ENCODE measurements at places on chromosomes 13 and 19.
A peak's percentile ranks its signal among the peaks of the same experiment; 100 is the strongest.

- no peak for DNase-seq
Observed at GRCh38 chr13:91406619-91407018, 8.2 kb downstream of the GPC5 start.

GRCh38 chr13:22665506-22665905 is 515.3 kb upstream of the SGCG start:
- no peak for DNase-seq

DNA sequence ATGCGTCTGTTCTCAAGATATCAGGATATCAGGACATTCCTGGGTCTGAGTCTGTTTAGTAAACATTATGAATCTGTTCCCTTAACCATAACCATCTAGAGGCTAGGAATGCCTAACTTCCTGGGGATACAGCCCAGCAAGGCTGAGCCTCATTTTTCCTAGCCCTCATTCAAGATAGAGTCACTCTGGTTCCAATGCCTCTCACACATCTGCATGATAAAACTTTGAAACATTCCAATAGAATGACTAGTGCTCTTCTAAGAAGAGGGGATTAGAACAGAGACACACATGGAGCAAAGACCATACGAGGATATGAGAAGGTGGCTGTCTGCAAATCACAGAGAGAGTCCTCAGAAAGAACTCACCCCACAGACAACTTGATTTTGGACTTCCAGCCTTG is 20.6 kb upstream of the CABP5 start:
- no peak for DNase-seq

- no peak for DNase-seq
Observed at GRCh38 chr19:10752237-10752912, 34.5 kb downstream of the DNM2 start.

DNA sequence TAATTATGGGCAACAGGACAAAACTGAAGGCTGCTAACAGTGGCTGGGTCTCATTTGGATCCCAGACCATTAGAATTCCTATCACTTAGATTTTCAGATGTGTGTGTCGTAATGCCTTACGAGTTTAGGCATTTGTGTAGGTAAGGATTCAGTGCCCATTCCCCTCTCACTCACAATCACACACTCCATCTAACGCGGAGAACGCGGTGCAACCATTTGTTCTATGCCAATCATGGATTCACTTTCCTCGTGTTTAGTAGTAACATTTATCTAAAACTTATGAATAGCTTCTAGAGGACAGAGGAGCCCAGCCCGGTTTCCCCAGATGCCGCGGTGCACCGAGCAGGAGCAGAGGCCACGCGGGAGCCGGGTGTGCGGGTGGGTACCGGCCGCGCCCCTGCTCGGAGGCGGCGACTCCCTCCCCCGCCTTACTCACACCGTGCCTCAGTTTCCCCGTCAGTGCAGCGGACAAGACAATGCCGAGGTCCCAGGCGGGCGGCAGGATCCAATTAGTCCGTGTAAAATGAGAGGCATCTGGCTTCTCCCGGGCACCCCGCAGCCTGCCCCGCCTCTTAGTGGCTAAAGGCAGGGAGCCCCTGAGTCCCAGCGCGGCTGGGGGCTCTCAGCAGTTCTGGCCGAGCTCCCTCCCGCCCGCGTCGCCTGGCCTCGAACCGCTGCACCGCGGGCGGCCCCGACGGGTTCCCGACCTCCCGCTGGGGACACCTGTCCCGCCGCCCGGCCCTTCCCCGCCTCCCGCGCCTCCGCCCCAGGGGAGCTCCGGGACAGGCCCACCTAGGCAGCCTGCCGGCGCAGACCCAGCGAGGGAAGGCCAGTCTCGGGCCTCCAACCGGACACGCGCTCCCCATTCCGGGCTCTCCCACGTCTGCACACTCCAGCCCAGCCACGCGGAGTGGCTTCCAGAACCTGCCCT is 5.9 kb upstream of the C1QTNF9B start:
- no peak for DNase-seq

DNA sequence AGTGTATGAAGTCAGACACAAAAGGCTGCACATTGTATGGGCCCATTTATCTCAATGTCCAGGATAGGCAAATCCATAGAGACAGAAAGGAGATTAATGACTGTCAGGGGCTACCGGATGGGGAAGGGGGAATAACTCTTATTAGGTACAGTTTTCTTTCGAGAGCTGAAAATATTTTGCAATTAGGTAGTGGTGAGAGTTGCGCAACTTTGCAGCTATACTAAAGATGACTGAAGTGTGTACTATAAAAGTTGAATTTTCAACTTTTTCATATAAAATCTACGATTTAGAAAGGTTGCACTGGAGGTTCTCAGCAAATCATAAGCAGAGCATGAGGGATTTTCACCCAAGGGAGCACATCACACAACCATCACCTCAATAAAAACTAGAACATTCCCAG is 16.1 kb upstream of the SLC15A1 start:
- no peak for DNase-seq

- no peak for DNase-seq
Observed at GRCh38 chr13:32165796-32166195, 134.2 kb downstream of the FRY start.

GRCh38 chr19:13764821-13765394 is 586 bp downstream of the MRI1 start:
- no peak for DNase-seq

- peak; percentile 25 for DNase-seq
Observed at GRCh38 chr13:50594276-50595051, 249.0 kb downstream of the DLEU7 start.

DNA sequence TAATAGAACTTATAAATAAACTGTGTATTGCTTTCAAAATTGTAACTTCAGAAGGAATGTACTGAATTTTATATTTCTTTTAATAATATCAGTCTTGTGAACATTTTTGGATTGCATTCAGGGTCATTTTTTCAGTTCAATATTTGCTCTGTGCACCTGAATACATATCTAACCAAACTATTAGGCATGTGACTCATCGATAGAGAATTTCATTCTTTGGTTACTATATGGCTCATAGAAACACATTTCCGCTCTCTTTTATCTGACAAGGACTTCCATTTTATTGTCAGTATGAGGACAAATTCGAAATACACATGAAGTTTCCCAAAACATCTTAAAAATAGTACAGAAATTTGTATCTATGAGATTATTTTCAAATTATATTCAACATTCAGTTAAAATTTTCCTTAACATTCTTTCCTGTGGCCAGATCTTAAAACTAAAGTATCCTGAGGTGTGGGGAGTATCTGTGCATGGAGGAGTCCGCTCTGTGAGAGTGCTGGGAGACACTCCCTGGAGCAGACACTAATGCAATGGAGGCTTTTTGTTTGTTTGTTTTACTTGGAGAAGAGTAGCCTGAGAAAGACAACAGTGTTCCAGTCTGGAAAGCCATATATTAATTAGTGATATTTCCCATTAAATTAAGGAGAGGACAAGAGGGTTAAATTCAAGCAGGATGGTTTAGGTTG is 483.6 kb downstream of the PCDH20 start:
- no peak for DNase-seq

GRCh38 chr13:50248516-50249143 is 233.4 kb downstream of the KCNRG start:
- DNase-seq, result no peak

- peak; percentile 83 for DNase-seq
Observed at GRCh38 chr19:19145684-19146608, 7.7 kb upstream of the TMEM161A start.

DNA sequence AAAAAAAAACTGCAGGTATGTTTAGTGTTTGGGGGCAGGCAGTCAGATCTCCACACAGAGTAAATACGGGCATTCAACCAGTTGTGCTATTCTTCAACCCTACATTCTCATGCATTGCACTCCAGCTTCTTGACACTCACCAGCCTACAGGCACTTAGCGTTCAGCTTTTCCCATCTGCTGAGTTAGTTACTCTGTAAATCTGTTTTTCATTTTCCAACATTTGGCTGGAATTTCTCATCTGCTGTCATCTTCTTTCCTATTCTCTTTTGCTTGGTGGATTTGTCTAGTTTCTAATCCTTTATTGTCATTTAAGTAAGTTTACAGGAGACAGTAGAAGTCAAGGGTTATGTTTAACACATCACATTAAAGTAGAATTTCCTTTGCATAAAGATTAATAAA is 1318.9 kb downstream of the OLFM4 start:
- DNase-seq, result no peak

GRCh38 chr19:16185768-16186123 is 536 bp downstream of the FAM32A start:
- DNase-seq, result no peak

DNA sequence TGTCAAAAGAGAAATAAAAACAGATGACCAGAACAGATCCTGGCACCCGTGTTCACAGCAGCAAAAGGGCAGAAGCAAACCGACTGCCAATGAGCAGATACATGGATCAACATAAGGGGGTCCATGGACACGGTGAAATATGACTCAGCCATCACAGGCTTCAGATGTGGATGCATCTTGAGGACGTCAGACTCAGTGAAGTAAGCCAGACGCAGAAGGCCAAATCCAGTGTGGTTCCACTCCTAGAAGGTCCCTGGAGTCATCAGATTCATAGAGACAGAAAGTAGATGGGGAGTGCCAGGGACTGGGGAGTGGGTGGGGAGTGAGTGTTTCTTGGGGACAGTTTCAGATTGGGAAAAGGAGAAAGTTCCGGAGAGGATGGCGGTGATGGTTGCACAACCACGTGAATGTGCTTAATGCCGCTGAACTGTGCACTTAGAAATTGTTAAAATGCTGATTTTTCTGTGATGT is 28.8 kb upstream of the SEMA6B start:
- DNase-seq, result no peak

DNA sequence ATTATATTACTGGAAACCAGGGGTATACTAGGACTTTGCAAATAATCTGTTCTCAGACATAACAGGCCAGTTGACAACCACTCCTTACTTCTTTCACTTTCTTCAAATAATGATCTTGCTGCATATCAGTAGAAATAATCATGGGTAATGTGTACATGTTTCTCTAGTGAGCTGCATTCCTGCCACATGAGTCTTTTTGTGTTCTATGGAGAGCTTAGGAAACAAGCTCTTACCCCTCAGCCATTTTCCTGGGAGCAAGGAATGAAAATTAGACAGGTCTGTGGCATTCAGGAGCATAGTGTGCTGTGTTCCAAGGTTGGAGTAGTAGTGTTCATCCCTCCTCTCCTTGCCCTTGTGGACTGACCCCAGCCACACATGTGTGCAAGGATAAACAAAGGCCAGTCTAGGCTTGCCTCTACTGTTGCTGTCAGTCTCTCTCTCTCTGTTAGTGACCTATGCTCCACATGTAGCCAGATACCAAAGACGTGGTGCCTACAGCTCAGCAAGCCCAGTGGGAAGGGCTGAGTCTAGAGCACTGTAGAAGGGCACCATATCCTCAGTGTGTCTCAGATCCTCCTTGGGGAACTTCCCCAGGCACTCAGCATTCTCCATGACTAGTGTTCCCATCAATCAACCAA is 11.5 kb upstream of the OXGR1 start:
- no peak for DNase-seq

DNA sequence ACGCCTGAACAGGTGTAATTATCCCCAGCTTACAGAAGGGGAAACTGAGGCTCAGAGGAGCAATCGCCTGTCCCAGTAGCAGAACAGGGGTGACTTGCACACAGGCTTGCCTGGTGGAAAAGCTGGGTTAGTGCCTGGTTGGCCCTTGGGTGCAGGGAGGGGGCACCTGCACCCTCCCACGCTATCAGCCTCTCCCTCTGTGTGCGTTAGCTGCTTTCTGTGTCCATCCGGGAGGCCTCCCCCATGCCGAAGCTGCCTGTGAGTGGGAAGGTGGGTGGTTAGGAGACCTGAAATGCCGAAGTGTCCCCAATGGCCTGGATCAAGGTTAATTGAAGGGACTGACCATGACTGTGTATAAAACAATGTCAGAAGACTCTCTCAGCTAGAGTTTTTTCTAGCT is 295.0 kb downstream of the ZNF536 start:
- DNase-seq, result no peak

DNA sequence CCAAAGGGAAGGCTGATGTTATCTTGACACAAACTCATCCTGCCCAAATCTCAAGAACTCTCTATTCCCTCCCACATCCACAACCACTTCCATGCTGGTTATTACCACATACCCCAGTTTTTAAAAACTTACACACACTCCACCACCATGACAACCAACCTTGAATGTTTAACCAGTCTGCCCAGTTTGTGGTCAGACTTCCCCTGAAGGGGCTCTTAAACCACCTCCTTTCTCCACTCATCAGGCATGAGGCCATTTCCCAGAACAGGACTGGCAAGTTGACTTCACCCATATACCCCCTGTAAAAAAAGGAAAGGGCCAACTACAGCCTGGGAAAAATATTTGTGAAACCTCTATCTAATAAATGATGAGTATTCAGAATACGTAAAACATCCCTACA is 12.4 kb upstream of the ZSCAN4 start:
- no peak for DNase-seq

DNA sequence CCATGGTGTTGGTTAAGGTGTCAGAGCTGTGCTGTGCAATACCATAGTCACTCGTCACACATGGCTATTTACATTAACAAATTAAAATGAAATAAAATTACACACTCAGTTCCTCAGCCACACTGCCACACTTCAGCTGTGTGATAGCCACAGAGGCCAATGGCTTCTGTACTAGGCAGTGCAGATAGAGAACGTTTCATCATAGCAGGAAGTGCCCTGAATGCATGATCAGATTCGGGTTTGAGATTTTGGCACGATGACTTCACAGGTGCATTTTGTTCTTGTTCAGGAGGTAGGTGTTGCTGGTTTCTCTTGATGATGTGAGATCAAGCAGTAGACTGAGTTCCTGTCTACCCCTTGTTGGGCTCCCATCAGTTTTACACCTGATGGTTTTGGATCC is 6.5 kb downstream of the ARMC6 start:
- no peak for DNase-seq

DNA sequence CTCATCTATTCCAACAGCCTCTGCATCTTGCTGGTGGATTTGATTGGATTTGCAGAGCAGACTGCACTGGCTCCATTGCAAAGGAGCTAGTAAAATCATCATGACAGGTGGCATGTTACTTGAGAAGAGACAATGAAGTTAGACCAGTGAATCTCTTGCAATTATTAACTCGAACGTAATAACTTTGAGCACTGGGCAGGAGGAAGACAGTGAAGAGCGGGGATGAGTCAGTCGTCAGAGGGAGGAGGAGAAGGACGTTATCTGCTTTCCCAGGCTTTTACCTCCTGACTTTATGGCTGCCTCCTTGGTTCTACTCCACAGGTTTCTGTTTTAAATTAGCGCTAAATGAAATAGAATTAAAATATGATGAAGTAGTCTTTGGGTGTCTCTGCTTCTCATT is 257.8 kb upstream of the IPO5 start:
- no peak for DNase-seq

All from GM12891 (cell line).